Activated CD8-positive, alpha-beta memory T cell treated with anti-CD3 and anti-CD28 coated beads for 4 hours (primary cell): ENCODE measurements at places on chromosomes 3 and 15.

GRCh38 chr3:23252122-23252521 lies 49.0 kb downstream of the UBE2E2 start:
- no peak for DNase-seq

DNA sequence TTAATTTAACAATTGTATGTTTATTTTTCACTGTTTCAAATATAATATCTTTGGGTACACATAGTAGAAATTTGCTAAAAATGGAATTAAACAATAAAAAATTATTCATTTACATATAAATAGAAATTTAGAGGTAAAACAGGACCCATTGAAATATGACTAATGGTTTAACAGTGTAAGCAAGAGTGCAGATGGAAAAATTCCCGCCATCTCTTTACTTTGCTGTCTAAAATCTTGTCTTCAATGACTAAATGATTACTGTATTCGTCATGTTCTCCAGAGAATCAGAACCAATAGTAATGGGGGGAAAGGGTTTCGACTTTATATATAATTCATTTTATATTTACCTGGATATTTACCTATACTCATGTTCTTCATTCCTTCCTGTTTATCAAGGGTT lies 163.1 kb downstream of the IL1RAP start:
- DNase-seq: no peak

DNA sequence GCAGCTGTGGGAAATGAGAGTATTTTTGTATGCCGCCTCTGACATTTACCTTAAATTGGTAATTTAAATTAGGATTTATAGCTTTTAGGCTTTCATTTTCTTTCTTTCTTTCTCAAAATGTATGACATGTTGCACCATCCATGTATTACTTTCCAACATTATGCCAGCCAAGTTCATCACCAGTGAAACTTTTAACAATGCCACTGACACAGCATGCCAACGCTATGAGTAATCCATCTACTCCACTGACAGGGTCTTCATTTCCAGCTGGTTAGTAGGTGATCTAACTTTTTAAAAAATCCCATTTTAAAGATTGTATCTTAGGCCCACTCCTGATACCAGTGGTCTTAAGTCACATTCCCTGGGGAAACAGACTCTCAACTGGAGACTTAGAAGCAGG lies 21.8 kb upstream of the CLDN16 start:
- DNase-seq: no peak

GRCh38 chr3:189786479-189787064 lies 155.4 kb downstream of the TP63 start:
- DNase-seq: no peak

DNA sequence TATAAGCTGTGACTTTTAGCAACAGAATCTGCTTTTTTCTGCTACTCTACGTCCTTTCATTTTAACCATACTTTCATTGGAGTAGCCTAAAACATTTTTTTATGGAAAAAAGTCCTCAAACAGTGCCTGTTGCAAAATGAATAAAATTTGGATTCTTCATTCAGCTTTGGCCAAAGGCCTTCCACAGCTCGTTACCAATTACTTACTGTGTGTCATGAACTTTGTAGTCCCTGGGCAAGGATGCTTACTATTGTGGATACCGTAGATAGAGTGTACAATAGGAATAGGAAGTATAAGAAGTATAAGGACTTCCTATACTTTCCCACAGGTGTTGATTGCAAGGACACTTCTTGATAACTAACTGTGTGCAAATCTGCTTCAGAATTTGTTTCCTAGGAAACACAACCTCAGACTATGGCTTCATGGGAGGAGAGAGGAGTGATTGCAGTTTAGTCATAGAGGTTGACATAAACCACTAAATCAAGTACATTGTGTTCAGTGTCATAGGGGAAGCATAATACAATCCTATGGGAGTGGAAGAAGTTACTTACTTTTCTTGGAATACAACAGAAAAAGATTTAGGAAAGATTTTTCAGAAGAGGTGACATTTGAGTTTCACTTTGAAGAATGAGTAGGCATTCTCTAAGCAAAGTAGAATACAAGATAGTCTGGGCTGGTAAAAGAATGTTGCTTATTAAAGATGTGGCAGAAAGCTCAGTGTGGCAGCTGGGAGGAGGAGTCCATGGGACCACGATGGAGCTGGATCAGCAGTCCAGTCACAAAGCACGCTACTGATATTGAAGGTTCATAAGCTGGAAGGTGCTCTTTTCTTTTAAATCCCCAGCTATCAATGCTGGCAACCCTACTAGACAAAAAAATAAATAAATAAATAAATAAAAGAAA lies 309.7 kb upstream of the TPRG1 start:
- no peak for DNase-seq

GRCh38 chr15:98860281-98861041 lies 147.1 kb downstream of the PGPEP1L start:
- DNase-seq: no peak

DNA sequence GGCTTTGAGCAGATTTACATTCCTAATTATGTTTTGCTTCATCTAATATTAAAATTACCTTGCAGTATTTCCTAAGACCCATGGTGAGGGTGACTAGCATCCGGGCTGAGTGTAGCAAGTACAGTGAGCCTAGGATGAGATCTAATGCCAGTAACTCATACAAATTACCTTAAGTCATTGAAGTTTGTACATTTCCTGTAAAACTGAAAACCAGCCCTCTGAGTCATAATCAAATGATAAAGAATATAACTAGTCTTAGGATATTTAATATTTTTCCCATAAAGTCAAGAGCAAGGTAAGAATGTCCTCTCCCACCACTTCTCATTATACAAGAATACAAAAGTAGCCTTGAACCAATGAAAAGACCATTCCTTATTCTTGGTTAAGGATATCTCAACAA lies 54.8 kb upstream of the CHRM5 start:
- DNase-seq: no peak

DNA sequence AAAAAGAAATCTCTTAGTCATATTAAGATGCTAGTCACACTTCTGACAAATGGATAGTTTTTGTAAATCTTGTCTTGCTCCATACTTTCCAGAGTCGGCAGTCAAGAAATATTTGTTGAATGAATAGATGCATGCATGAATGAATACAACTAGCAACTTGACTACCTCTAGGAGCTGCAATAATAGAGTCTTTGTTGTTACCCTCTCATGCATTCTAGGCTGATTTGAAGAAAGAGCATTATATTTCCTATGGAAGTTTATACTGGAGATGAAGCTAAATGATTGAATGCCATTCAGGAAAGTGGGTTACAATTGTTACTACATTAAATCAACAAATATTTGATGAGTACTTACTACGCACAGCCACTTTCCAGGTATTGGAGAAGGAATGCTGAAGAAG lies 18.1 kb upstream of the TRAT1 start:
- no peak for DNase-seq

DNA sequence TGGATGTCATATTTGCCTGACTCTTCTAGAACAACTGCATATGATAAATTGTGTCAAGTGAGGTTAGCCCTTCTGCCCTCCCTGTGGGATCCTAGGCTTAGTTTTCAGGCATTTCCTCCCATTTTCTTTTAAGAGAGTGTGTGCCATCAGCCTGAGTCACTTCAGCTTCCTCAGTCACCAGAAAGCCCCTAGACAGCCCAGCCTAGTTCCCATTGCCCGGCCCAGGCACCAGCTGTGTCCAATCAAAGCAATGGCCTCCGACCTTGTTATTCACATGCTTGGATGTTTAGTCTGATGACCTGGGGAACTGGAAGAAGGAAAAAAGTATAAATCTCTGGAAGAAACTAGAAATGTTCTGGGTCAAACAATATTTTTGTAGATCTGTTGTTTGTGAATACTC lies 221.9 kb upstream of the LRIG1 start:
- no peak for DNase-seq

GRCh38 chr3:134378384-134378783 lies 4.1 kb upstream of the AMOTL2 start:
- DNase-seq: no peak

GRCh38 chr3:72077473-72078259 lies 292.7 kb upstream of the PROK2 start:
- no peak for DNase-seq

DNA sequence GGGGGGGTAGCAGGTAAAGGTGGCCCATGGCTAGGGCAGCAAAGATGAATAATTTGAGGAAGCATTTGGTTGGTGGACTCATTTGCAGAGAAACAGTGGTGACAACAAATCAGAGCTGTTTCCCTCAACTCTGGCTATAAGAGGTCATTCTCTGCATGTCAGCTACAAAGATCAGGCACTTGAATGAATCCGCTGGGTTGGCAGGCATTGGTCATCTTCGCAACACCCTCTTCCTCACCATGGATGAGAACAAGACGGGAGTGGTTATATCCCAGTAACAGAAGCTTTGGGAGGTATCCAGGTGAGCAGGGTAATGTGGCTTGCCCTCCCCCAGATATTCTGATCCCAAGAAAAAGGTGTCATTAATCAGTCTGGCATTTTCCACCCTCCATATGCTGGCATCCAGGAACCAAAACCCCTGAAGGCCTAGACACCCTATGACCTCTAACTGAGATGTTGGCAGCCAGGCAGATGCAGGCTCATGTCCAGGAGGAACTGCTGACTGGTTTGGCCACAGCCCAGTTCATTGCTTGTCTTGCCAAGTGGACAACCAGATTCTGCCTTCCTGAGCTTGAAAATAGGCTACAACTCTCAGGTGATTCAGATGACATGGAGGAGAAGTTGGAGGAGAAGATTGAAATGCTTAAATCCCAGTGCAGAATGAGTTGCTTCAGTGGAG lies 108.9 kb upstream of the TRIM42 start:
- DNase-seq: no peak

- no peak for DNase-seq
Measured at GRCh38 chr3:139764936-139765335, 87.2 kb upstream of the NMNAT3 start.

DNA sequence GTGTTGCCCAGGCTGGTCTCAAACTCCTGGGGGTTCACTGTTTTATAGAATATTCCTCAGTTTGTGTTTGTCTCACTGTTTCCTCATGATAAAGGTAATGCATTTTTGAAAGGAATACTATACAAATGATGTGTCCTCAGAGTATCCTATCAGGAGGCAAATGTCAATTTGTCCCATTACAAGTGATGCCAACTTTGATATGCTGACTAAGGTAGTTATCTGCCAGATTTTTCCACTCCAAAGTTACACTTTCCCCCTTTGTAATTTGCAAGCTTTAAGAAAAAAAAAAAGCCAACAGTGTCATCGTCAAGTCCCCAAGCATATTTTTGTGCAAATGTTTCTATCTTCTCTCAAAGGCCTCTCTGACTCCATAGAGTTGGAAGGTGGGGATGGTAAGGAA lies 9.0 kb downstream of the EIF5A2 start:
- no peak for DNase-seq

- no peak for DNase-seq
Measured at GRCh38 chr3:177491296-177492032, 294.2 kb upstream of the TBL1XR1 start.

- no peak for DNase-seq
Measured at GRCh38 chr3:145182196-145182911, 978.6 kb downstream of the PLOD2 start.

- no peak for DNase-seq
Measured at GRCh38 chr3:106643684-106644161, 733.5 kb upstream of the CCDC54 start.

GRCh38 chr3:143330296-143330868 lies 210.8 kb downstream of the CHST2 start:
- DNase-seq: no peak

- no peak for DNase-seq
Measured at GRCh38 chr3:116263842-116264545, 181.3 kb downstream of the LSAMP start.

GRCh38 chr15:85423256-85423655 lies 42.9 kb downstream of the AKAP13 start:
- no peak for DNase-seq

DNA sequence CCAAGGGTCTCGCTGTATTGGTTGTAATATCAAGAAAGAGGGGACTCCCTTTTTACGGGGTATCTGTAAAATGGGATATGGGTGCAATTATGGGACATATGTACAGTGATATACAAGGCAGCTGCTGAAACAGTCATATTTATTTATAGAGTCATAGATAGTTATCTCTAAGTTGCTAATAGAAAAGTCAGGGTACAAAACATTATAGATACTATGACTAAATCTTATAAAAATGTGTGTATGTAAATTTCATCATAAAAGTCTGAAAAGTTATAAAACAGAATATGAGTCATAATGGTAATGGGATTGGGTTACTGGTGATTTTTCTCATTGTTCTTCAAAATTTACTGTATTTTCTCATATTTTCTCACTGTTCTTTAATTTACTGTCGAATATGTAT lies 344.9 kb upstream of the SLCO3A1 start:
- no peak for DNase-seq

GRCh38 chr15:89780601-89781000 lies 4.5 kb downstream of the MESP2 start:
- no peak for DNase-seq

GRCh38 chr3:88824666-88825564 lies 282.5 kb upstream of the EPHA3 start:
- no peak for DNase-seq

DNA sequence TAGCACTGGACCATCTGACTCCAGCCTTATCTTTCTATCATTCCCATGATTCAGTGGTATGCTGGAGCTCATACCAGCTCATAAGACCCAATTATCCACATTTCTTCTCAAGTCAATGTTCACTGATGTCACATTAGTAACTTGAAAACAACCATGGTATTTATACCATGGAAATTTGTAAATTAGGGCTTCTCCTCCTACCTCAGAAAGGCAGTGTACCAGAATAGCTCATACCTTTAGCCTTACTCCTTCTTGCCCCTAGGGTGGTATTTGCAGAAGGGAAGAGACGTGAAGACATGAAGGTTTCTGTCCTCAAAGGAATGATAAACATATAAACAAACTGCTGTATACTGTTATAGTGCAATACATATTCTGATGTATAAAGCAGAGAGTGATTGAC lies 114.2 kb downstream of the NEK11 start:
- DNase-seq: no peak

GRCh38 chr15:58933281-58934113 lies at the start of gene SLTM:
Gene SLTM (minus strand): TSS chr15:58933679. CDS start chr15:58933565, 114 bp downstream.
- peak; percentile 89 for DNase-seq

- no peak for DNase-seq
Measured at GRCh38 chr15:39885099-39885777, 34.8 kb downstream of the GPR176 start.

- no peak for DNase-seq
Measured at GRCh38 chr3:16686679-16687078, 81.5 kb upstream of the DAZL start.

GRCh38 chr3:138367911-138368310 lies 19.5 kb downstream of the MRAS start:
- DNase-seq: no peak

DNA sequence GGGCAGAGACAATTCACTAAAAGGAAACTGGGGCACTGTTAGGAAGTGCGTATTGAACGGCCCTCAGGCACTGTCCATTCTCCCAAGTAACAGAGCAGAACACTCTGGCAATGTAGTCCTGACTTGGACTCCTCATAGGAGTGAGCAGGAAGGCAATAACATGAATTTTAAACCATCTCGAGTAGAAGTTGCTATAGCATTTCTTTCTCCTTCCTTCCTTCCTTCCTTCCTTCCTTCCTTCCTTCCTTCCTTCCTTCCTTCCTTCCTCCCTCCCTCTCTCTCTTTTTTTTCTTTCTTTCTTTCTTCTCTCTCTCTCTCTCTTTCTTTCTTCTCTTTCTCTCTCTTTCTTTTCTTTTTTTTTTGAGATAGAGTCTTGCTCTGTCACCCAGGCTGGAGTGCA lies 46.4 kb upstream of the TRA2B start:
- DNase-seq: no peak

GRCh38 chr3:93910097-93910496 lies 63.6 kb downstream of the PROS1 start:
- DNase-seq: no peak

GRCh38 chr3:111761309-111761795 lies 97.7 kb upstream of the PHLDB2 start:
- no peak for DNase-seq
